NCI-H345 (cell line): ENCODE measurements at places on chromosomes 7 and 10.

DNA sequence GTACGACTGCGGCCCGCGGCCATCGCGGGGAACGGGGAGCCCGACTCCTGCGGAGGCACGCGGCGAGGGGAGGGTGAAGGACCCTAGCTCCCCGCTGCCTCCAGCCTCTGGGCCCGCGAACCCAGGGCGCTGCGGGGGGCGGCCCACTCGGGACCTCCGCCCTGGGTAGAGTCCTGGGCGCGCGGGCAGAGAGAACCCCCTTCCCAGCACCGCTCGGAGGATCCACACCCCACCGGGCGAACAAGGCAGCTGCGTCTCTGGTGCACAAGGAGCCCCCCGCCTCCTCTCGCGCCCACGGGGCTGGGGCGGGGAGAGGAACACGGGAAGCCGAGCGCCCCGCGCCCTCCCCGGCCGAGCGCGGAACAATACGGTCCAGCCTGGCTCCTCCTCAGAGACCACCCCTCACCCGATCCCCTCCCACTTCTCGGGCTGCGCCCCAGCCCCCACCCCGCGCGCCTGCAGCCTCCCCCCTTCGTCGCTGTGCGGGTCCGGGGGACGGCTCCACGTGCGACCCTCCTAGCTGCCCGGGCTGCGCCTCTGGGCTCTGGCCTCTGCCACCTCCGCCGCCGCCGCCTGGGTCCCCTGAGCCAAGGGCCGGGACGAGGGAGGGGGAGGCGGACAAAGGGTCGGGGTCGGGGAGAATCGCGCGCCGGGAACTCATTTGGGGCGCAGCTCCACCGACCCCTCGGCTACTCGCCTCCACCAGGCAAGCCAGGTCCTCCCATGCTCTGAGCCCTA lies at the start of gene WDR86:
Gene WDR86 (minus strand): TSS at position 372 of the 738 bp plus-strand sequence. CDS start 449 bp downstream, outside the sequence.
- no peak for DNase-seq

DNA sequence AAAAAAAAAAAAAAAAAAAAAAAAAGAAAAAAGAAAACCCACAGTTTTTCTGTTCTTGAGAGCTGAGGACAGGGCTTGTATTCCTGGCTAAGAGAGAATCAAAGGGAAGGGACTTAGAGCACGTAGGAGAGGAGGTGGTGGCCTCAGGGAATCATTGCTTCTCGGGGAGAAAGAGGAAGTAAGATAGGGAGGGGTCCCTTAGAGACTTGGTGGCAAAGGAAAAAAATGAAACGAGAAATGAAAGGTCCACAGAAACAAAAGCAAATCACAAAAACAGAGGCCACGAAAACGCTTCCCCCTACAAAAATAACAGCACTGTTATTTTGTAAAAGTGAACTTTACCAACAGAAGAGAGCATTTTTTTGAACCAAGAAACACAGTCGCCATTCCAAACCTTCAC lies 323.1 kb upstream of the GALNT17 start:
- DNase-seq, result no peak

GRCh38 chr7:16261100-16261499 lies 160.2 kb downstream of the CRPPA start:
- DNase-seq, result no peak

GRCh38 chr10:116226053-116226452 lies 47.0 kb downstream of the GFRA1 start:
- no peak for DNase-seq
